Cerebellum (tissue), 4 donors: ENCODE measurements at places on chromosomes 1 and 21. TPM values are rescaled to one million over a fixed set of nuclear protein-coding genes. Genes with fewer than 3 reads are reported as not detected.

DNA sequence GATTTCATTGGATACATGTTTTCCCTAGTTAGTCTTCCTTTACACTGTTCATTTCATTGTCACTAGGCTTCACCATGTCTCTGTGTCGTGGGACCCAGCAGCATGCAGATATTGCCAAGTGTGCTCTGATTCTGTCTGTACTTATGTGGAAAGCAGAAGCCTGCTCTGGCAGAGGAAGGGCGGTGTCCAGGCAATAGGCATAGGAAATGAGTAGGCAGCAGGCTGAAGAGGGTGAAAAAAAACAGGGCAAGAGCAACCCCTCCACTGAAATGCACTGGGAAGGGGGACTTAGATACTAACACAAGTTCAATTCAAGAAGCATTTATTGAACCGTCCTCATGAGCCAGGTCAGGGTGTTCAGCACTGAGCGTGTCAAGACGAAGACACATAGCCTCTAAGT is 85.2 kb upstream of the VAV3 start:
- DNase-seq = no peak

DNA sequence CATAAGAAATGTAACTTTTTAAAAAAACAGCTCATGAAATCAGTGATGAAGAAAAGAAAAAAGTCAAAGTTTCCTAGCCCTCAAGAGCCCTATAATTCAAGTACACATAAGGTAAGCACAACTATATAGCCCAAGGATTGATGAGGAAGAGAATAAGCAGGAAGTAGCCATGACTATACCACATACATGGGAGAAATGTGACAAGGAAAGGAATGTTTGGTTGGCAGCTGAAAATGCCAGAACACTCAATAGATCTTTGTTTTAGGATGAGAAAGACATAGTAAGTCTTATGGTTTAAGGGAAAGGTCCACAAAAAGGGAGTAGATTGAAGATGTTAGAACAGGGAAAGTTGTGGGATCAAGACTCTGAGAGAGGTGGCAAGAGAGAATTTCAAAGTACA is 5.7 kb downstream of the DOCK7 start:
- no peak for DNase-seq

The EXTL1 gene
- 2.3 TPM for total RNA-seq

- no peak for DNase-seq
Measured at GRCh38 chr1:110565565-110565964, 40.6 kb downstream of the KCNA2 start.

DNA sequence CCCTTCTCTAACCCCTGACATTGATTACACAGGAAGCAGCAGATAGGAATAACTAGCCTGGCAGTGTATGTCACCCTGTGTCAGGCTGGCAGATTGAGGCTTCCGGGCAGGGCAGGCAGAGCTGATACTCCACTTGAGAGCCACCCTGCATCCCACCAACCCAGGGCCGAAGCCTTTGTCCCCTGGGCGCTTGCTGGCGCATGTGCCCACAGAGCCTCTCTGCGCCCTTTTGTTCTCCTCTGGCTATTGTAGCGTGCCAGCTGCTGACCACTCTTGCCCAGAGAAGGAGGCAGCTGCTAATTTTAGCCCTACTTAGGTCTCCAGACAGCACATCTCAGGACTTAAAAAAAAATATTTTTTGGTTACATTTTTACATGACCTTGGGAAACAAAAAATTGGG is 304.9 kb downstream of the HHAT start:
- no peak for DNase-seq
